ENCODE measurements at places on chromosomes 13 and 19. TPM values are rescaled to one million over a fixed set of nuclear protein-coding genes. Genes with fewer than 3 reads are reported as not detected.

DNA sequence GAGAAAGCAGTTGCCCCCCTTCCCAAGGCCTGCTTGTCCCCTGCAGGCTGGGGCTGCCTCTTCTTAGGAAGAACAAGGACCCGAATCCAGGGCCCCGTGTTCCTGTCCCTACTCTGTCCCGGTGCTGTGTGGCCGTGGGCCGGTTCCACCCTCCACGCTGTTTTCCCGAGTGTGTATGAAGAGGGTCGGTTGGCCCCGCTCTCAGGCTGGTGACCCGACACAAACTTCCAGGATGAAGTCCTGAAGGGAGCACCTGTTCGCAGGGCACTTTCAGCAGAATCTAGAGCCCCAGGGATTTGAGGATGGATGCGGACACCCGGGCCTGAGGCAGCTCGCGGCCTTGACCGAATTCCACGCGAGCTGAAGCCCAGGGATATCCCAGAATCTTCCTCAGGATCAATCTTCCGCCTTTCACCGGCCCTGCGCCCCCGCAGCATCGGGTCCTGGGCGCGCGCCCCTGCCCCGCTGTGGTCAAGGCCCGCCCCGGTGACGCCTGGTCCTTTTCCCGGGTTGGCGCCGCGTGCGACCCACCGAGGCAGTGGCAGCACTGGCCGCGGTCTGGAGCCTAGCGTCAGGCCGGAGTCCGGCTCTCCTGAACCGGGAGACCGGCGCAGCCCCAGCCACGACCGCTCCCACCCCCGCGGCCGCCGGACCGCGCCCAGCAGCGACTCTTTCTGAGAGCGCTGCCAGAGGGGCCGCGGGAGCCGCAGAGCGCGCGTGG lies 528 bp upstream of the CHST8 start:
- H3K4me3 ChIP-seq = no peak overlapping the region
- no peaks in the 10 kb centered on the region for H3K36me3 ChIP-seq
- H3K27me3 ChIP-seq = peaks cover 15% of the 10 kb centered on the region
- no peak overlapping the region for H3K27ac ChIP-seq

- H3K27ac ChIP-seq = no peak overlapping the region
- H3K4me1 ChIP-seq = no peaks in the 10 kb centered on the region
- no peak for DNase-seq
- no peak overlapping the region for H3K4me3 ChIP-seq
- H3K36me3 ChIP-seq = no peaks in the 10 kb centered on the region
Observed at GRCh38 chr19:45876411-45877197, 9.3 kb downstream of the IRF2BP1 start.

DNA sequence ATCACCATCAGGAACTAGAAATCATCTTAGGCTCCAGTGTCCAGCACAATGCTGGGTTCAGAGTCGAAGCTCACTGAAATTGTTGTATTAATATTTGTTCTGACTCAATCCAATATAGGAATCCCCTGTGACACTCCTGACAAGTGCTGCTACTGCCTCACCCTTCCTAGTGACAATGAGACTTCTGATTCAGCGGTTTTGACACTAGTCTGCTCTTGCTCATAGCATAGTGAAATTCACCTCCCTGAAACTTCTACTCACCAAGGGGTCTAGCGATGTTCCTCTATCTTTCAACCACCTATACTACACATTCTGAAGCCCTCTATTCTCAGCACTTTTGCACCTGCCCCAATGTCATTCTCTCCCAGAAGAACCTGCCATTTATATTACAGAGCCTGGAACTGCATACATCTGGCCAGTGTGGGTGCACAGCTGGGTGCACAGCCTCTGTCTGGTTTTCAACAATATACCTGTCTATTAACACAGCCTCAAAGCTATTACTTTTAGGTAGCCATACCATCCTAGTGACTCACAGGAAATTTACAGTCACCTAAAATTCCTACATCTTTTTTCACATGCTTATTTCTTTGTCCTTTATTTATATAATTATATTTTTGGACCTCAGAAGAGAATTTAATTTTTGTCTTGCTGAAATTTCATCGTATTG lies 88.3 kb downstream of the DOCK9 start:
- no peak overlapping the region for H3K4me3 ChIP-seq
- DNase-seq = no peak
- no peaks in the 10 kb centered on the region for H3K4me1 ChIP-seq
- H3K27ac ChIP-seq = no peak overlapping the region
- no peaks in the 10 kb centered on the region for H3K36me3 ChIP-seq

DNA sequence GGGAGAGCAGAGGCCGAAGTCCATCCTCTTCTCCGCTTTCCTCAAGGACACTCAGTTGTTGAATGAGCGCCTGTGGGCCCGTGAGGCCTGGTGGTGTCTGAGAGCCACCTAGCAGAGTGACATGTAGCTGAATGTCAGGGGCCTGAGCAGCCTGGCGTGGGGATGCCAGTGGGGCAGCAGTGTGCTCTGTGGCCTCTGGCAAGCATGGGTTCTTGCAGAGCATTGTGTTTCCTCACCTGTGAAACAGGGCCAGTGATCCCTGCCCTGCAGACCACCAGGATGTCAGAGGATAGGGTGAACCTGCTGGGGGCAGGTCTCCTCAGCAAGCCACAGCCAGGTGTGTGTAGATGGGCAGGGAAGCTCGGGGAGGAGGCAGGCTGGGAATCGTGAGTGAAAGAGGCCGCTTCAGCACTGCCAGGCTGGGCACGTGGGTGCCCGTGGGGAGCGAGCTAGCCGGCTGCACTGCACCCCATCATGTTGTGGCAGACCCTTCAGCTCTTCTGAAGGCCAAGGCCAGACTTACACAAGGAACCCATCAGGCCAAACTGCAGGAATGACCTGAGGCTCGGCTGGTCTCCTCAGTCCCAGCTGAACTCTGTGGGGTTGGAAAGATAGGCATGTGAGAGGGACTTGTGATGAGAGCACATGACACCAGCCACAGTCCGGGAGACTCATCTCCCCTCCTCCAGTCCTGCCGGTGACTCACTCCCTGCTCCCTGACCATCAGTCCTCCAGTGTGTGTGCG lies 5.0 kb downstream of the PPP1R37 start:
- H3K4me3 ChIP-seq = peak overlapping the region; percentile 6
- H3K36me3 ChIP-seq = peaks cover 4% of the 10 kb centered on the region
- no peaks in the 10 kb centered on the region for H3K27me3 ChIP-seq
- peaks cover 45% of the 10 kb centered on the region for H3K4me1 ChIP-seq

DNA sequence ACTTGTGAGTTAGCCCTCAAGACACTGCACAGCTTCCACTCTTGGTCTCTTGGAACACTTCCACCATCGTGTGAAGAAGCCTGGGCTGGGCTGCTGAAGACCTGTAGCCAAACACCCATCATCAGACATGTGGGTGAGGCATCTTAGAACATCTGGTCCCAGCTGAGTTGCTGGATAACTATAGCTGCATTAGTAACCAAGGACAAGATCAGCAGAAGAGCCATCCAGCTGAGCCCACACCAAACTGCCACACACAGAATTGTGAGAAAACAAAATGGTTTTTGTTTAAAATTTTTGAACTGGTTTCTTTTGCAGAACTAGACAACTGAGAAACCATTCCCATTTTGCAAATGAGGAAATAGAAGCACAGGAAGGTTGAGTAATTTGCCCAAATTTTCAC lies 56.2 kb downstream of the CCNE1 start:
- H3K4me1 ChIP-seq = 0 out of 2 replicates have a peak, but pooled peaks cover 7% of the 10 kb centered on the region
- H3K36me3 ChIP-seq = no peaks in the 10 kb centered on the region
- no peak for DNase-seq
- no peak overlapping the region for H3K4me3 ChIP-seq
- peaks cover 5% of the 10 kb centered on the region for H3K27me3 ChIP-seq

GRCh38 chr19:4678881-4679790 lies 9.0 kb upstream of the MYDGF start:
- H3K27me3 ChIP-seq = no peaks in the 10 kb centered on the region
- 0 out of 2 replicates have a peak, but pooled peaks cover 2% of the 10 kb centered on the region for H3K36me3 ChIP-seq
- H3K4me3 ChIP-seq = no peak overlapping the region
- DNase-seq = no peak

DNA sequence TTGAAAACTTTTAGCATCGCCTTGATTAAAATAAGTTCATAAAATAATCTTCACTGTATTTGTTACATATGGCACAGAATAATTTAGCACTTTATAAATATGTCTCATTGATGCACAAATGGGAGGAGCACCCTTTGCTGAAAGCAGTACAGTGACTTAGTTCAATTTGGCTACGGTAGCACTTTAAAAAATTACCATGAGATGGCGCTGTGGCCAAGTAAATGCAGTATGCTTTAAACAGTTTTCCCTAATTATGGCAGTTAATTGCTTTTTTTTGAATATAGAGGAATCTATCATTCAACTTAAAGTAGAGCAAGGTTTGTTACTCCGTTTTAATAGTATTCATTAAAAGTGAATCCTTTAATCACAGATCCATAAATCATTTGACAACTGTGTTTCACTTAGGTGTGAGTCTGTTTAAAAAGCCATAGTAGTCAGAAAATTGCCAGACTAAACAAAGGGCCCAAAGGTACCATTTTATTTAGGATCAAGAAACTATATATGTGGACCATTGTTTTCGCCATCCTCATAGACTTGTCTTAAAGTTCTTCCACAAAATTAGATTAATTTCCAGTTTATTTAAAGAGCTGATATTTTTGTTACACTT lies 34.7 kb upstream of the ESD start:
- peak; percentile 32 for DNase-seq
- no peak overlapping the region for H3K4me3 ChIP-seq
- no peaks in the 10 kb centered on the region for H3K4me1 ChIP-seq
- H3K27me3 ChIP-seq = no peaks in the 10 kb centered on the region
- H3K36me3 ChIP-seq = no peaks in the 10 kb centered on the region

Gene ZNF497
- total RNA-seq = 1.9 TPM

Gene NAPSA
- total RNA-seq = 2.5 TPM

Gene THSD8
- 24.8 TPM for total RNA-seq

Data from Panc1 (cell line).